ENCODE measurements at places on chromosomes 11 and 22.

DNA sequence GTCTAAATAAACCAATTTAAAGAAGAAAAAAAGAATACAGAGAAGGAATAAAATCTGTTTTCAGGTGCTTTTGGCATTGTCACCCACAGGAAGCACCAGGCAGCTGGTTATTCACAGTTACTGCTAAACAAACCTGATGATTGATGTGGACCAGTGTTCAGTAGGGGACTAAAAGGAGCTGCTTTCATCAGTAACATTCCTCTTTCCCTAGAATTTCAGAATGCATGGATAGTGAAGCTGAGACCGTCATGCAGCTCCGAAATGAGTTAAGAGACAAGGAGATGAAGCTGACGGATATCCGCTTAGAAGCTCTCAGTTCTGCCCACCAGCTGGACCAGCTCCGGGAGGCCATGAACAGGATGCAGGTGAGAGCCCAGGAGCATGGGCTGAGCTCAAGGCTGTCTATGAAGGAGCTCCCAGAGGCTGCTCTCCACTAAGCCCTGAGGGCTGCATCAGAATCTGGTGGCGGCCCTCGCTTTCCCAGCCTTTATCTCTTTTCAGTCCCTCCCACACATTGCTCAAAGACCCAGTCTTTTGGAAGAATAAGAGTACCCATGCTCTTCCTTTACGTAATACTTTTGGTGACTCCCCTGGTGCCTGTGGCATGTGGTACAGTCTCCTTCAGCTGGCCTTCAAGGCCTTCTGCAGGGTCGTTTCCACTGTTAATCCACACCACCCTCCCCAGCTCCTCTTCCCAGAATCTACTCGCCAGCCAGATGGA is 69.5 kb downstream of the DBX1 start:
- no peak for DNase-seq

- peak; percentile 18 for DNase-seq
Observed at GRCh38 chr11:121393855-121394254, 58.3 kb upstream of the SORL1 start.

DNA sequence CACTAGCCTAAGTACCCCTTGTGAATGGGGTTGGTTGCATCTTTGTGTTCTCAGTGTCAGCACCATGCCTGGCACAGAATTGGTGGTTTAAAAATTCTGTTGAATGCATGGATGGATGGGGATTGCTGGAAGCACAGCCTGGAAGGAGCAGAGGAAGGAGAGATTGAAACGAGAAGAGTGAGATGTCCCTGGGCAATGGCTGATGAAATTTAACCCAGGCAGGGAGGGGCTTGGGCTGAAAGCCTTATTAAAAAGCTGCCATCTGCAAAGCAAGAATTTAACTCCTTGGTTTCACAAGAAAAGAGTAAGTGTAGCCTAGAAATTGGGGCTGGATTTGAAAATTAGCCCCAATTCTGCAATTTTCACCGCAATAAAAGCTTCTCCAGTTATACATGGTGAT is 126.7 kb downstream of the TEAD1 start:
- DNase-seq, result no peak

GRCh38 chr11:117097014-117097388 is 1.2 kb downstream of the SIK3 start:
- DNase-seq, result no peak

- DNase-seq, result no peak
Observed at GRCh38 chr22:20057596-20058268, 22.3 kb upstream of the DGCR8 start.

DNA sequence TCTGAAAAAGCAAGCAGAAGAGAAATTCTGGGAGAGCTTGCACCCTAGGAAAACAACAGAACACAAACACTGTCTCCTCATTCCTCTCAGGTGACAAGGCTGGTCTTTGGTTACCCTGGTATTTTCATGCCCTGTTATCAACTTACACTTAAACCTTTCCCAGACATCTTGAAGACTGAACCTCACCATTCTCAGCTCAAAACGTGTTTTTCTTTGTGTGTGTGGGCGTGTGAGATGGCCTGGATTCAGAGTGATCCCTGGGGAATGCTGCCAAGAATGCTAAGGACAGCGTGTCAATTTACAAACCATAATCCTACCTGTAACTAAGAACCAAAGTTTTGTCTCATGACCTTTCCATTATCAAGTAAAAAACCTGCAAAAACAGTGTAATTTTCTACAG is 33.3 kb downstream of the ELF5 start:
- peak; percentile 14 for DNase-seq

- DNase-seq, result no peak
Observed at GRCh38 chr11:69375316-69376154, 81.6 kb downstream of the MYEOV start.

- peak; percentile 38 for DNase-seq
Observed at GRCh38 chr22:50325444-50326224, 1.2 kb downstream of the DENND6B start.

DNA sequence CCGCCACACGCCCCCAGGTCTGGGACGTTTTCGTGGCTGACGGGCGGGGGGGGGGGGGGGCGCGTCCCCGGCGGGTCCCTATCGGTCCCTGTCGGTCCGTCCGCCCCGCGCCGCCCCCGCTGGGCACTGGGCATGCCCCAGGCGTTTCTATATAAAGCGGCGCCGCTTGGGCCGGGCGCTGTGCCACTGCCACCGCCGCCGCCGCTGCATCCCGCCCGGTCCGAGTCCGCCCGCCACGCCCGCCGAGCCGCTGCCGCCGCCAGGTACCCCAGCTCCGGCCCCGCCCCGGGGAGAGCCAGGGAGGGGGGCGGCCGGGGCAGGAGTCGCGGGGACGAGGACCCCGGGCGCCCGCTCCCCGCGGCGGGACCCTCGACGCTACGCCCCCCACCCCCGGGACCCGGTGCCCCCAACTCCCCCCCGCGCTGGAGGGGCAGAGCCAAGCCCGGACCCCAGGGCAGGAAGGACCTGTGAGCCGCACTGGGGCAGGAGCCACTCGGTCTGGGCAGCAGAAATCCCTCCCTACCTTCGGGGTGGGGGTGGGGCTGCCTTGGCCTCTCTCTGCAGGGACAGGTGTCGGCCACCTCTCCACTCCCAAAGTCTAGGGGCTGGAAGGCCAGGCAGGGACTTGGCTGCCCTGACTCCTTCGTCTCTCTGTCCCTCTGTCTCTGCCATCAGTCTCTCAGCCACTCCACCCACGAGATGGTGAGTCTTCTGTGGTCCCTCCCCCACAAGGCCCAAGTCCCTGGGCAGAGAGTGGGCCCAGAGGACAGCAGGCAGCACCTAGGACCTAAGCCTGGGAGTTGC is at the start of gene CARNS1:
TSS of gene CARNS1 (plus strand) at position 178 of the 804 bp plus-strand sequence. CDS start at position 700, 522 bp downstream.
- no peak for DNase-seq

Measured in HT1080 (cell line).